DMS 273 treated with DMSO at 0.1 percent for 48 hours (cell line): ENCODE measurements at places on chromosomes 11 and 22.

- peak; percentile 80 for DNase-seq
Observed at GRCh38 chr11:72308226-72309073, 64.5 kb upstream of the PHOX2A start.

- no peak for DNase-seq
Observed at GRCh38 chr22:20429254-20430100, 8.1 kb downstream of the SCARF2 start.

DNA sequence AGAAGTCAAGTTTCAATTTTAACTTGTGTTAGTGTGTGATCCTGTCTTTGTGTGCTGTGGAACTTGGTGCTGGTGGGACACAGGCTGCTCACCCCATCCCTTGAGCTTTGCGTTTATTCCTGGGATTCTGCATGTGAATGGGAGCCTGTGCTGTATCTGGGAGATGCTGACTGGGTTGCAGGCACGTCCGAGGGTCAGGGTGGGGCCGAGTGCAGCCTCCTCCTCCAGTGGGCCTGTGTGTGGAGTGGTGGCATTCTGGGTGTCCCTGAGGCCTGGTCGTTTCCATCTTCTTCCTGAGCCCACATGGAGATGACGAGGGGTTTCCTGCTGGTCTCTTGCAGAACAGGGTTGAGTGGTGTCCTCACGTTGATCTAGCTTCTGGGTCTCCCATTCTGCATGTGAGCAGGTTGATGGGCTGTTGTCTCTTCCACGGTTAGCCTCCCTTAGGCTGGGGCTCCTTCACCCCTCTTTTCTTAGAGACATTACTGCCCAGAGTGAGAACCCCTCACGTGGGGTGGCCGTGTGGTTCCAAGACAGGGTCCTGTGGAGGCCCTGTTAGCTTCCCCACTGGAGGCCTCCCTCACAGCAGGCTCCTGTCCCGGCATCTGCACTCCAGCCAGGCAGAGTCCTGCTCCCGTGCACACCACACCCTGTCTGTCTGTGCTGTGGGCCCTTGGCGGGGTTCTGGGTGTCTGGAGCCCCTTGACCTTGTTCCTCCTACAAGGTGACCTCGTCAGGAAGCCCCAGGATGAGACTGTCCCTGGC lies 4.9 kb downstream of the PTDSS2 start:
- DNase-seq = no peak

DNA sequence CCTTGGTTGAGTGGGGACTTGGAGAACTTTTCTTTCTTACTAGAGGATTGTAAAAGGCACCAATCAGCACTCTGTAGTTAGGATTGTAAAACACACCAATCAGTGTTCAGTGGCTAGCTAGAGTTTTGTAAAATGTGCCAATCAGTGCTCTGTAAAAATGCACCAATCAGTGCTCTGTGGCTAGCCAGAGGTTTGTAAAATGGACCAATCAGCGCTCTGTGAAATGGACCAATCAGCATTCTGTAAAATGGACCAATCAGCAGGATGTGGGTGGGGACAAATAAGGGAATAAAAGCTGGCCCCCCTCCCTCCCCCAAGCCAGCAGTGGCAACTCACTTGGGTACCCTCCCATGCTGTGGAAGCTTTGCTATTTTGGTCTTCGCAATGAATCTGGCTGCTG lies 5.5 kb upstream of the DRG1 start:
- no peak for DNase-seq

GRCh38 chr22:44707752-44708151 lies 5.7 kb downstream of the PRR5 start:
- DNase-seq = no peak

- DNase-seq = no peak
Observed at GRCh38 chr11:15112131-15112541, 2.6 kb upstream of the INSC start.

DNA sequence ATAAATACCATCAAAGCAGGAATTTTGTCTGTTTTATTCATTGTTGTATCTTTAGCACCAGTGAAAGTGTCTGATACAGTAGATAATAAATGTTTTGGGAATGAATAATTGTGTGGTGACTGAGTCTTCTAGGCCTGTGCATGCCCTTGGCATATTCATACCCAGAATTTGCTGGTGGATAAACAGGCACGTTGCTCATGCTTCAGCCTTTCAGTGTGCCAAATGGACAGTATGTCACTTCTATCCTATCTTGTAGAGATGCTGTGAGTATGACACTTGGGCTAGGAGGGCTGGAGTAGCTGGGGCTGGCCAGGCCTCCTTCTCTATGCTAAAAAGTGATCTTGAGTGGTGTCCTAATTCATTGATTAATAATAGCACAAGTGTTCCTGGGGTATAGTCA lies 287.3 kb upstream of the DDI1 start:
- DNase-seq = no peak

DNA sequence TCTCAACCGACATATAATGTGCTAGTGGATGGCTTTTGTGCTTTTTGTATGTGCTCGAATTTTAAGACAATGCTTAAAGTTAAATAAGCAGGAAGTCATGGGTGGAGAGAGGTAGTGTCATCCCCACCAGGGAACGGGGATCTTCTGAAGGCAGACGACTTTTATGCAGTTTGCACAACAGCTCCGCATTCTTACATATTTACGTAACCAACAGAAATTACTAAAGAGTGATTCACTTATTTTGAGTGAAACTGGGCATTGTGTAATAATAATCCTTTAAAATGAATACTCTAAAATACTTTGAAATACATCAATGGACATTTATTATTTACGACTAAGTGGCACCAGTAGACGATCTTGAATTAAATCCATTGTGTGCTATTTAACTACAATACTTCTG lies 305.1 kb downstream of the CNTN5 start:
- DNase-seq = no peak

DNA sequence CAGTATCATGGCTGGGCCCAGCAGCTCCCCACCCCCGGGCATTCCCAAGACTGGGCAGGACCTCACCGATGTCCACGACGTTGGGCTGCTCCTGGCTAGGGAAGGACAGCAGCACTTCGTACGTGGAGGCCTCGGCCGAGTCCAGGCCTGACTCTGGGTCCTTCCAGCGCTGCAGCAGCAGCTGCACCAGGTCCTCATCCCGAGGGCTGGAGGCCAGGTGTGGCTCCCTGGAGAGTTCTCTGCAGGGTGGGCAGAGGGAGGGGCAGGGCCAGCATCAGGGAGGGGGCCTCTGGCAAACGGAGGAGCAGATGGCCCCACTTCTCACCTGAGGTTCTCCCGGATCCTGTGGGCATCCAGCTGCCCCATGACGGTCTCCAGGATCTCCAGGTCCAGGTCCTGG lies 341 bp downstream of the NAALADL1 start:
- no peak for DNase-seq

- DNase-seq = no peak
Observed at GRCh38 chr11:31806928-31807798, 4.0 kb downstream of the PAX6 start.

- no peak for DNase-seq
Observed at GRCh38 chr11:58580311-58580710, 1.4 kb downstream of the ZFP91 start.

DNA sequence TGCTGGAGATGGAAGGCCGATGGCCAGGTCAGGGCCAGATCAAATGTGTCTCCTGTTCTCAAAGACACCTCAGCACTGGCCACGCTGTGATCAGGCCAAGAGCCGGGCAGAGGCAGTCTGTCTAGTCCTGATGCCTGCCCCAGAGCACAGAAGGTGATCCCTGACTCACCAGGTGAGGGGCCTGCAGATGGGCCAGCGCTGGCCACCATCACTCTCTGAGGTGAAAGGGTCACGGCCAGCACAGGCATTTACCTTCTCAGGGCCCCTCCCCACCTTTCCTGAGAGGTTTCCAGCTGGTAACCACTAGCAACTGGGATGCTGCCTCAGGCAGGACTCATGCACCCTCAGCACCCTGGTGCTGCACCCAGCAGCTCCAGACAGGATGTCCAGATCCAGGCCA lies 2.9 kb downstream of the SBF1 start:
- DNase-seq = no peak

DNA sequence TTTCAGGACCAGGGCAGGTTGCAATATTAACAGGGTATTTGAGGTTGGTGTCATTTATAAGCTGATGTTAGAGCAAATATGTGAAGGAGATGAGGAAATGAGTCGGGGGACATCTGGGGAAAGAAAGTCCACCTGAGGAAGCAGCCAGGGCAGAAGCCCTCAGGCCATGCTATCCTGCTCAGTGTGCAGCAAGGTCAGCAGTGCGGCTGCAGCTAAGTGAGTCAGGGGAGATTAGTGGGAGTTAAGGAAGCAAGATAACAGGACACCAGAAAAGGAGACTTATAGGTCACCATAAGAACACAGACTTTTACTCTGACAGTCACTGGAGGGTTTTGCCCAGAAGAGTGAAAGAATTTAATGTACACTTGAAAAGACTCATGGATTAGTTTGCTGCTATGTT lies 468.9 kb downstream of the NTM start:
- DNase-seq = no peak
